NCI-H526 (cell line): ENCODE measurements at places on chromosomes 2 and 18.

DNA sequence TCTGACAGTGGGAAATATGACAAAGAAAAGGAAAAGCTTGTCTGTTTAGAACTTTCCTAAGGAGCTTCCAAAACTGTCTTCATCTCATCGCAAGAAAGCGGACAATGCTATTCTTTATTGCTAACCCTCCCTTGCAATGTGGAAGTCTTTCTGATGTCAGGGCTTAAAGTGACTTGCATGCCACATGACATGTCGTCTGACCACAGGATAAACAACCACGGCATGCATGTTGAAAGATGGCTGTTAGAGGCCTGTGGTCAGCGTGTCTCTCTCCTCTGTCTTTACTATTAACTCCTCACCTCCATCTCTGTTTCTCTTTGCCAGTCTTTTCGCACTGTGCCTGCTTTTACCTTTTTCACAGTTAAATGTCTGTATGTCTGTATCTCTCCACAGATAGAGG, 389.8 kb downstream of the LNPK start:
- DNase-seq = no peak

DNA sequence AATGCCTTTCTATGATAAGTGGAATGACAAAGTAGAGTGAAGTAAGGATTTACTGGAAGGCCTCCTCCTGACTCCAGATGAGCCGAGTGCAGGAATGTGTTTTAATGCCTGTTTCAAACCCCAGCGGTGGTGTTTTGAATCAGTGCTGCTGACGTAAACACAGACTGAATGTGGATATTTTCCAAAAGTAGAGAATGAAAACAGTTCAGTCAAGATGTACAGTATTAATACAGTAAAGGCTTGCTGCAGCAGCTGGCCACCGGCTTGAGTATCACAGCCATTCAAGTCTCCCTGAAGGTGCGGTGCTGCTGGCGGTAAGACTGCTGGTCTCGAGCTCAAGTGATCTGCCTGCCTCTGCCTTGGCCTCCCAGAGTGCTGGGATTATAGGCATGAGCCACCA, 46.7 kb downstream of the ARHGAP28 start:
- DNase-seq = no peak

DNA sequence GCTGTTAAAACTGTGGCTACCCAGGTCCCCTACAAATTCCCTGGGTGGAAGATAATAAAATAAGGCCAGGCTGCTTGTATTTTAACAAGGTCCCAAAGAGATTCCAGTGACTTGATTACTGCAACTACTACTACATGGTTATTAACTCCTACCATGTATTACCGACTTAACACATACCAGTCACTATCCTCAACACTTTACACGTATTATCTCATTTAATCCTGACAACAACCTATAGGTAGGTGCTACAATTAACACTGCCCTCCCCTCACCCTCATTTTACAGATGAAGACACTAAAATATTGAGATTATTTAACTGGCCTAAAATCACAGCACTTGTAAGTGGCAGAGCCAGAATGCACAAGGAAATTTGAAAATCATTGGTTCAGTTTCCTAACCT, 5.4 kb downstream of the CLASP1 start:
- DNase-seq = no peak

DNA sequence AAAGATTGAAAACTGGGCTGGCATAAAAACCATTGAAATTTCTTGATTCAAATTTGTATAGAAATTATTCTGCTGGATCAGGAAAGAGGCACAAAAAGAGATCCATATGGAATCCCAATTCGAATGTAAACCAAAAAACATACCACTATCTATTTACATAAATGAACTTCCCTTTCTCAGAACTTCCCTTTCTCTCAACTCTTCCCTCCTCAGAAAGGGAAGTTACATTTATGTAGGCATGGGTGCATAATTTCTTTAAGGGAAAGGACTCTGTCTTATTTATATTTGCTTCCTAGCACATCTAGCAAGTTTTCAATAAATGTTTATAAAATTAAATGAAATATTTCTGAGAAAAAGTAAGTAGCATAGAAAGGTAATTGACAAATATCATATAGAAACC, 398.1 kb upstream of the ATP5MC3 start:
- DNase-seq = no peak

- no peak for DNase-seq
Observed at GRCh38 chr2:52608030-52608429, 1159.6 kb upstream of the CHAC2 start.

DNA sequence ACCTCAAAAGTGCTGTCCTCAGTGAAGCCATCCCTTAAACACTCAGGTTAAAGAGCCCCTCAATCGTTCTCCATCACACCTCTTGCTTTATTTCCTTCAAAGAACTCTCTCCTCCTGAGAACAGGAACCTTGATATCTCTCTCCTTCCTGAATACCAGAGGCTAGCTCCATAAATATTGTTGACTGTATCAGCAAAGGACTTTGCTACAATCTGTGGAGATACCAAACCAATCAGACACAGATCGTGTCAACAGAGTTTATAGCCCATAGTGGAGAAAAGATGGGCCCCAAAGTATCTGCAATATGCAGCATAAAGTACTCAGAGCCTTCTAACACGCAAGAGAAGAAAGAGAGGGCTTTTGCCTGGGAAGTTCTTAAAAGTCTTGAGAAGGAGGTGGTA, 36.4 kb downstream of the PLEKHM3 start:
- DNase-seq = no peak

DNA sequence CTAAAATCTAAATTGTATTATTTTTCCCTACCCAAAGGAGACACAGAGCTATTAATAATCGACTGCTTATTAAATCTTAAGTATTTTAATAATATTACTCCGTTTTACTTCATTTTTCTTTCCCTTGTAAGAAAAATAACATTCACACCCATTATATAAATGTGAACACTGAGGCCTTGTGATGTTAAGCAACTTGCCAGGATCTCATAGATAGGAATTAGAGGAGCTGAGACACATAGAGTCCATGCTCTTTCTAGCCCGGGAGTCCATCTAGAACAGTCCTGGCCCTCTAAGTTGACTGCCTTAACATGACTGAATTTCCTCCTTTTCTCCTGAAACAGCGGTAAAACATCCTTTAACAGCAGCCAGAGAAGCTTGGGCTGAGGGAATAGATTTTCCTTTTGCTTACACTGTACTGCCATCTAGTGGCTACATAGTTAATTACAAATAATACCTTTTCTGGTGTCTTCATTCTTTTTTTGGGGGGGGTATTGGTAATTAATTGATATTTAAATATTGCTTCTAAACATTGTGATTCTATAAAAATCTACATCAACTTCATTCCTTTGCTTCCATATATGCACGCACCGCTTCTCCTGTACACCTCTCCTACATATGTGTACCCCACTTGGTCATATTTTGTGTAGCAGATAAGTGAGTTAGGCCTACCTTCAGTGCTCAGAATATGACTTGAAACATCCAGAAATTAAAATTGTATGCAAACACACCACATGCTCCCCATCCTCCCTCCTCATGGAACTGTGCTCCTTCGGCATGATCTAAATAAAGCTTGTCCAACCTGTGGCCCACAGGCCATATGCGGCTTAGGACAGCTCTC, 125.8 kb upstream of the HNMT start:
- DNase-seq = peak; percentile 56

DNA sequence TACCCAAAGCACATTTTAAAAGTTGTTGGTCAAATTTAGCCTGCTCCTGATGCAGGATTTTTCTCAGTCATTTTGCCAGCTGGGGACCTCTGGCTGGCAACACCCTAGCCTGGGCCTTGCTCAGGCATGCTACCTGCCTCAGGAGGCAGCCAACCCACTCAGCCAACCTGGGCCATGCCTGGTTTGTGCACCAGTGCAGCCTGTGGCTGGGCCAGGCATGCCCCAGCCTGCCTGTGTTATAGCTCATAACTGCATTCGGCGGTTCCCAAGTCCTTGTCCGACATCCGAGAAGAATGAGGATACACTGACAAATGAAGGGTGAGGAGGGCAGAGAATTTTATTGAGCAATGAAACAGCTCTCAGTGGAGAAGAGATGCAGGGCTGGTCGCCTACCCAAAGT, 608.0 kb downstream of the SUCLG1 start:
- no peak for DNase-seq

- DNase-seq = no peak
Observed at GRCh38 chr18:41126541-41127235, 828.3 kb upstream of the PIK3C3 start.

DNA sequence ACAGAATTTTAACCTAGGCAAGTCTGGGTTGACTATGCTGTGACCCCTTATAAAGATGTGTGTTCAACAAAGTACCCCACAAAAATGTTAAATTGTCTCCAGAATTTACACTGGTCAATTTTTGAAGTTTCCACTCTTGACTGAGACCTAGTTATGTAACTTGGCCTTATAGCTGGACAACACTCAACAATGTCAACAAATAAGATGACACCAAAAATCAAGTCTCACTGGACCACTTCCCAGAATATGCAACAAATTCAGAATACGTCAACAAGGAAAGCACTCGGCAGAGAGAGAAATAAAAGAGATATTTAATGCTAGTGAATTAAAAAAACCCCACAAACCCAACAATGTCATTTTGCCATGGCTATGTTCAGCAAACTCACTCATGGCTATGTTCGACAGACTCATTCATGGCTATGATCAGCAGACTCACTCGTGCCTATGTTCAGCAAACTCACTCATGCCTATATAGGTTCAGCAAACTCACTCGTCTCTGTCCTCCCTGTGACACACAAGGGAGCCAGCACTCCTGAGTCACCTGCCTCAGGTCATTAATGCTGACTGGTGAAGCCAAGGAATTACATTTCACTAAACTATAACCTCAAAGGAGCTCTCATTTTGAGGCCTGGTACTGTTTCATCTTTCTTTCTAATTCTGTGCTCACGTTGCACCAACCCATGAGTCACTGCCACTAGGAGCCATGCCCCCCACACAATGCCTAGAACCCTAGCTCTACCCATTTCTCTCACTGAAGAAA, 72.7 kb downstream of the PTPN2 start:
- DNase-seq = no peak

- DNase-seq = no peak
Observed at GRCh38 chr18:64097497-64097896, 51.4 kb downstream of the LINC00305 start.

- no peak for DNase-seq
Observed at GRCh38 chr2:211453311-211453887, 897.0 kb downstream of the CPS1 start.

DNA sequence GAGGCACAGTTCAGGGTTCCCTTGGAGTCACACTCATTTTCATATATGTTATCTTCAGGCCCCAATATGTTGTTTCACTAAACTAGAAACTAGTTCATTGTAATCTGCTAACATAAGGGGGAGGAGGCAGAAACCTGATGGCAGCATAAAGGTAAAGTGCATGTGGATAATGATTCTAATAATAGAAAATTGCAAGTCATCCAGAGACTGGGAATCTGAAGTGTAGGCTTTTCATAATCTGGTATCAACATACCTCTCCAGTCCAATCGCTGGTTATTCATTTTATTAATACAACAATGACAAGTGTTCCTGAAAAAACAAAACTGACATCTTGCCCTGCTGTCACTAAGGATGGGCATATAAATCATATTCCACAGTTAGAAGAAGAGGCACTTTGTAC, 326.3 kb upstream of the ZNF804A start:
- DNase-seq = no peak

GRCh38 chr18:26021061-26021754, 69.2 kb downstream of the SS18 start:
- no peak for DNase-seq

- peak; percentile 2 for DNase-seq
Observed at GRCh38 chr2:24766609-24767008, 26.6 kb downstream of the PTRHD1 start.

- DNase-seq = no peak
Observed at GRCh38 chr18:37182340-37183135, 353.6 kb downstream of the KIAA1328 start.

- peak; percentile 97 for DNase-seq
Observed at GRCh38 chr18:57803103-57803969, at the start of gene ATP8B1. Gene ATP8B1 (minus strand): TSS chr18:57803315. CDS start chr18:57731807, 71,508 bp downstream.

DNA sequence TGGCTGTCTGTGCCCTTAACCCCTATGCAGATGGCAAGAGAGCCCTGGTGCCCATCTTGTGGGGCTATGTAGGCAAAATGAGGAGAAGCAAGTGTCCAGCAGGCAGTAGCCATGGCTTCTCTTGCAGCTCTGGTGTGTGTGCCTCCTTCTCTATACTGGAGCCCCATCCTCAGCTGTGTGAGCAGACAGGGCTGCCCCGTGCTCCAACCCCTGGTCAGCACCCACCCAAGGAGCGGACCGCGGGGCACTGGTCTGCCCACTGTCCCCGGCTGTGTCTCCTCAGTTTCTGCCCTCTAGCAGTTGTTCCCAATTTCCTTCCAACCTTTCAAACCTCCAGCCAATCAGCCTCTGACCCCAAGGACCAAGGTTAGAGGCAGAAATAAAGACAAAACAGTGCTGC, 134.9 kb upstream of the GLI2 start:
- DNase-seq = no peak

GRCh38 chr2:27086724-27087593, at the start of gene KHK:
Gene KHK (plus strand): TSS chr2:27086772. CDS start chr2:27087260, 488 bp downstream.
- peak; percentile 37 for DNase-seq
